Activated T-cell treated with anti-CD3 and anti-CD28 coated beads, Interleukin-2, amount 50 U/mL, for 4 hours (primary cell): ENCODE measurements at places on chromosomes 1 and 21. TPM values are rescaled to one million over a fixed set of nuclear protein-coding genes. Genes with fewer than 3 reads are reported as not detected.

DNA sequence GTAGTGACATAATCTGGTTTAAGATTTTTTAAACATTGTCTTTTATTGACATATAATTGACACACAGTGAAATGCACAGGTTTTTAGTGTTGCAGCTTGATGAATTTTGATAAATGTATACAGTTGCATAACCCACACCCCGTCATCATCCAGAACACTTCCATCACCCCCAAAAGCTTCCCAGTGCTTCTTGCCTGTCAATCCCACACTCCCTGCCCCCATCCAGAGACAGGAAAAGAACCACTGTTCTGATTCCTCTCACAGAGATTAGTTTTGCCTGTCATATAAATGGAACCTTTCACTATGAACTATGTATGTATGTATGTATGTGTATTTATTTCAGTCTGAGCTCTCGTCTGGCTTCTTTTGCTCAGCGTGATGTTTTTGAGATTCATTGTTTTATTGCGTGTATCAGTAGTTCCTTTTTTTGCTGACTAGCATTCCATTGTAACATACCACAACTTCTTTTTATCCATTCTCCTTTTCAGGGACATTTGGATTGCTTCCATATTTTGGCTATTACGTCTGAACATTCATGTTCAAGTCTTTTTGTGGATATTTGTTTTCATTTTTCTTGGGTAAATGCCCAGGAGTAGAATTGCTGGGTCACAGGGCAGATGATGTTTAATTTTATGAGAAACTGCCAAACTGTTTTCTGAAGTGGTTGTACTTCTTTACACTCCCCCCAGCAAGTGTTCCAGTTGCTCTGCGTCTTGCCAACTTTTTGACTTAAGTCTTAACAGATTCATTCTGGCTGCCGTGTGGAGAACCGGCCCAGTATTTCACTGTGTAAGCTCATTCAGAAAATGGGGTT, 8.7 kb downstream of the UBIAD1 start:
- no peak for DNase-seq

GRCh38 chr1:27940297-27940696, 5.5 kb downstream of the SMPDL3B start:
- peak; percentile 68 for DNase-seq

DNA sequence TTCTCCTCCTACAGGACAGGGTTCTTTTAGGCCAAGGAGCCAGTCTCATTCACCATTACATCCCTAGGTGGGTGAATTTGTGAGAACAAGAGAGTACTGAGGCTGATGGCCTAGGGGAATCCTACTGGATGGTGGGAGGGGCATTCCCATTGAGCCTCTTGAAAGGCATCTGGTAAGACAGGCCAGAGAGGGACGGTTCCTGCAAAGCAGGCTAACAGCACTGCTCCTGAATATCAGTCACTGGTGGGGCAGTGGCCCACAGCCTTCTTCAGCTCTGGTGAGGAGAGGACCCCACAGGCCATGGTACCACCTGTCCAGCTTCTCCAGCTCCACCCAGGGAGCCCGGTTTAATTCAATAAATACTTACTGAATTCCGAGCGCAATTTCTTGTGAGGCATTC, 125.9 kb upstream of the EDN2 start:
- DNase-seq, result no peak

DNA sequence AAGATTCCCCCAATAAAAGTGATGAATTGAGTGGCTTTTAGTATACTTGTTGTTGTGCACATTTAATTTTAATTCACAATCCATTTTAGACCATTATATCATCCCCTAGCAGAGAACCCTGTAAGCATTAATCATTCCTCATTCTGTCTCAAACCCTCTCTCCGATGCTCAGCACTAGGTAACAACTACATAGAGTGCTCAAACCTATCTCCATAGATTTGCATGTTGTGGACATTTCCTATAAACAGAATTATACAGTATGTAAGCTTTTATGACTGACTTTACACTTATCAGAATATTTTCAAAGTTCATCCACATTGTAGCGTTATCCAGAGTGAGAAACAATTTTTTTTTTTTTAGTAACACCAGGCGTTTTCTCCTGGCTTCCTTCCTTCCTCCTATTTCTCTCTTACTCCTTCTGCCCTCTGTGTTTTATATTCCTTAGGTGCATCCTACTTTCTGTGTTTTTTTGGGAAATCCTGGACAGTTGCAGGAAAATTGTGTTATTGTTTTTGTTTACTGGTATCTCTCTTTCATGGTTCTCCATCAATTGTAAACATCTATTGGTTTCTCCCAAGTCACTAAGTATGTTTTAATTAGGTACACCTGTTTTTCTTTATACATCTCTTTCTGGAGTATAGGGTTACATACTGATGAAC, 1528.0 kb upstream of the TPTE start:
- DNase-seq, result no peak

DNA sequence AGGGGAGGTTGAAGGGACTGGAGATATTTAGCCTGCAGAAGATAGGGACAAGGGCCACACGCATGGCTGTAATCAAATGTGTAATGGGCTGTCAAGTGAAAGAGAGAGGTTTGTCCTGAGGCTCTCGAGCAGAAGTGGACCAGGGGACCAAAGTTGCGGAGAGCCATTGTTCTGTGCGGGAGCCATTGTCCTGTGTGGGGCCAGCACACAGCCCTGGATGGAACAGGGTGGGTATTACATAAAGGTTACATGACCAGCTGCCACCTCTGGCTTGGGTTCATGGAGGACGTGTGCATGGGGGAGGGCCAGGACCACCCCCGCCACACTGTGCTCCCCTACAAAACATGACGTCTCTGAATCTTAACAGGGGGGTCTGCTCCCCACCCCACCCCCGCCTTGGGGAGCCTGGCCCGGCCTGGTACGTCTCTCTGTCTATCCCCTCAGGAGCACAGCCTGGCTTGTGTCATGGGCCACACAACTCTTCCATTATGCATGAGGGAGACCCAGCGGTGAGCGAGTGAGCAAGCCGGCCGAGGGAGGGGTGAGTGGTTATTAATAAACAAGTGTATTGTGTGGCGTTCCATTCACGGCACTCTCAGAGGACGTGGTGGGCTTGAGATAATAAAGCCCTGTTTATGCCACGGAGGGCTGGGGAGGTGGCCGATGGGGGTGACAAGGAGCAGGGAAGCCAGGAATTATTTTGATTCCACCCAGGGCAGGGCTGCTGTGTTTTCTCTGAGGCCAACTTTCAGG, at the start of gene NFASC:
NFASC (plus strand) TSS at position 703 of the 753 bp plus-strand sequence. CDS start 73,454 bp downstream, outside the sequence.
- DNase-seq, result no peak

DNA sequence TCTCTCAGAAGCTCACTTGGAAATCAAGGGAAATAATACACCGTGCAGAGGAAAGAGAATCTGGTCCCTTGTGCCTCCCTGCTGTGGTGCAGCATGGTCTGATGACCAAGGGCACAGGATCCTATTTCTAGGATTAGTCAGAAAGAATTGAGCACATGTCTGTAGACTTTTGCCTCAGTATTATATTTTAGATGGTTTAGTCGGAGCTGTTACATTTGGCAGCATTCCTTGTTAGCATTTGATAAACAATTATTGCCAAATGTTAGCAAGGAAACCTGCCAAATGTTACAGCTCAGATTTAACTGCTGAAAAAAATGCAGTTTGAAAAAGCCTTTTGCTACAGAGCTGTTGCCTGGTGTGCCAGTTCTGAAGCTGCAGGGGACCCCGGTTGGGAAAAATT, 183.5 kb upstream of the DPYD start:
- no peak for DNase-seq

DNA sequence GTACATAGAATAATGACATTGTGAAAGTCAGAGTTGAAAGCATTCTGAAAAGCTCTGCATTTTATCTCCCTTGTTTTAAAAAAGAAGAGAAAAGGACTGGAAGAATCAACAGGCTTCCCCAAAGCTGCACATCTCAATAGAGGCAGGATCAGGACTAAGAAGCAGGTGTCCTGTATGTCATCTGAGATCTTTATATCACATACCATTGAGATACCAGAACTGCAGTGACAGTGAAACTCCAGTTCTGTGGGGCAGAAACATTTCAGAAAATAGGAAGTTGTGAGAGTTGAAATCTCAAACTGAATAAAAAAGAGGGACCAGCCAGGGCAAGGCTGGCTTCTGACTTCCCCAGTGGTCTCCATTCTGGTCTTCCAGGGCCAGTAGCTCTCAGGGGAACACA, 33.0 kb upstream of the SH2D1B start:
- no peak for DNase-seq

GRCh38 chr1:217090060-217090911, 367.1 kb upstream of the ESRRG start:
- DNase-seq, result no peak

DNA sequence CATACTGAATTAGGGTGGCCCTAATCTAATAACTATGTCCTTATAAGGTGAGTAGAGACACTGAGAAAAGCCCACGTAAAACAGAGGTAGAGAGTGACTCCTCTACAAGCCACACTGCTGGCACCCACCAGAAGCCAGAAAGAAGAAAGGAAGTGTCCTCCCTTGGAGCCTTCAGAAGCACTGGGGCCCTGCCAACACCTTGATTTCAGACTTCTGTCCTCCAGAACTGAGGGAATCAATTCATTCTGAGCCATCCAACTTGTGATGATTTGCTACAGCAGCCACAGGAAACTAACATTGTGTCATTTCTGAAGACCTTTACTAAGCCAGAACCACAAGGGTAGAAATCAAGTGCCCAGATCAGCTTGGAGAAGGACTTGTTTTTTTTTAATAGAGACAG, 15.0 kb downstream of the GNB1 start:
- no peak for DNase-seq

DNA sequence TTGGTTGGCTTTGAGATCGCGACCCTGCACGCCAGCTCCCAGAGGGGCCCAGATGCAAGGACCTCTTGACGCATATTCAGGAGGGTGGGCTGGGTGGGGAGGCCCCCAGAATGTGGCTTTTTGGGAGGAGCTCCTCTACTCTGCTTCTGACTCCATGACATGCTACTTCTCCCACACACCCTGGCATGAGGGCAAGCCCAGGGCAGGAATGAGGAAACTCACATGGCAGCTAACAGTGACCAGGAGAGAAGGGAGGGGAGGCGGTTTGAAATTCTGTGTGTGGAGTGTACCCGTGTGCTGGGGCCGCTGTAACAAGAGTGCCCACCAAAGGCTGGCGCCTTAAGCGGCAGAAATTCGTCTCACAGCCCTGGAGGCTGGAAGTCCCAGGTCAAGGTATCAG, 61.3 kb upstream of the GPR153 start:
- no peak for DNase-seq

- no peak for DNase-seq
These were observed 259.6 kb upstream of the RRP15 start for GRCh38 chr1:218025454-218025853.

GRCh38 chr1:215002471-215002870, 80.1 kb upstream of the KCNK2 start:
- DNase-seq, result no peak

DNA sequence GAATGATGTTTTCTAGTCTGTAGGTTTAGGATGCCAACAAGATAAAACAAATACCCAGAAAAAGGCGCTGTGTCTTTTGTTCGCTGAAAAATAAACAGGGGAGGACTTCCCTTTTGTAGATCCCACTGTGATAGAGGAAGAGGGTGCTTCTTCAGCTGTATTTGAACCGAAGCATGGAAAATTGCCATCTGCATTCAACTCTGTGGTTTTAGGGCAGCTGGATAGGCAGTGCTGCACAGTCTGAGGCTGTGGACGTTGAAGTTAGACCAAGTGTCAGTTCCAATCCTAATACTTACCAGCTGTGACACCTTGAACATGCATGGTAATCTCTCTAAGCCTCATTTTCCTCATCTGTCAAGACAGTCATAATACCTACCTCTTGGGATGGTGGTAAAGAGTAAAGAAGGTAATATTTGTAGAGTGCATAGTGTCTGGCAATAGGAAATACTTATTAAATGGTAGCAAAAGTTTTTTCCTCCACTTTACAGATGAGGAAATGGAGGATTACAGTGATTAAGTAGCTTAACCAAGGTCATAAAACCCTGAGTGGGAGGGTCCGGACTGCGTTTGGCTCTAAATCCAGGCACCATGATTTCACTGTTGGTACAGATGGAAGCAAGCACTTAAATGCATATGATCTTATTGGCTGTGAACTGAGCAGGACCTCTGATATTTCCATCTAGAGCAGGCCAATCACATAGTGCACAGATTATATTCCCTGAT, 48.5 kb downstream of the UTP25 start:
- no peak for DNase-seq

GRCh38 chr1:164785841-164786534, 227.0 kb downstream of the PBX1 start:
- DNase-seq, result no peak

- no peak for DNase-seq
These were observed 247.0 kb upstream of the POU3F1 start for GRCh38 chr1:38293567-38293966.

DNA sequence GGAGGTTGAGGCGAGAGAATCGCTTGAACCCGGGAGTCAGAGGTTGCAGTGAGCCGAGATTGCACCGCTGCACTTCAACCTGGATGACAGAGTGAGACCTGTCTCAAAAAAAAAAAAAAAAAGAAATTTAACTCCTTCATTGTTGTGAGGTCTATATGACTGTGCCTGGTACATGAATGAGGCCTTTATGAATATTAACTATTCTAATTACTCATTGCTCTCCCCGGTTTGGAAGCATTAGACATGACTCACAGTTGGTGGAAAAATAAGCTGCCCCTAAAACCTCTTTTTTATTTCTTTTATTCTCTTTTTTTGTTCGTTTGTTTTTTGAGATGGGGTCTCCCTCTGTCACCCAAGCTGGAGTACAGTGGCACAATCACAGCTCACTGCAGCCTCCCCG, 3.3 kb downstream of the NPPB start:
- no peak for DNase-seq

DNA sequence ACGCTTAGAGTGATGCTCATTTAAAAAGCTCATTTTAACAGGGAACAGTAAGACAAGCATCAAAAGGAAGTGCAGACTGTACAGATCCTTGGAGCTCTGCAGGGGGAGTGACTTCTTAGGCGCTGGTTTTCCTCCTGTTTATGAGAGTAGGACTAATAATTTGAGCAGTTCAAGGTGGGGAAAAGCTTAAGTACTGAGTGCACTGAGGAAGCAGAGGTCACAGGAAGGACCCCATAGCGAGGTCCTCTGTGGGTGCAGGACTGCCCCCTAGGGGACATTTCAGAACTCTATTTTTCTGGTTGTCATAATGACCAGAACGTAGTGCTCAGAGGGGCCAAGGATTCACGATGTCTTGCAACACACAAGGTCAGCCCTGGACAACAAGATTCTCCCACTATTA, 112.1 kb downstream of the HLCS start:
- DNase-seq, result no peak

MAP3K7CL gene
- 1.4 TPM for total RNA-seq

KRTAP10-2 gene
- total RNA-seq, result not detected

BECN2 gene
- total RNA-seq, result not detected

NTMT2 gene
- not detected for total RNA-seq

AGMAT gene
- 21.2 TPM for total RNA-seq

KLHDC8A gene
- total RNA-seq, result not detected

KCNA3 gene
- 23.8 TPM for total RNA-seq

LCE3D gene
- total RNA-seq, result not detected

AGO3 gene
- total RNA-seq, result 20.3 TPM

CYP4B1 gene
- 0.20 TPM for total RNA-seq

LRRC53 gene
- not detected for total RNA-seq

ALPL gene
- 0.33 TPM for total RNA-seq

CITED4 gene
- total RNA-seq, result 3.2 TPM

CA6 gene
- 0.14 TPM for total RNA-seq
